ENCODE measurements at places on chromosomes 12 and 14.

DNA sequence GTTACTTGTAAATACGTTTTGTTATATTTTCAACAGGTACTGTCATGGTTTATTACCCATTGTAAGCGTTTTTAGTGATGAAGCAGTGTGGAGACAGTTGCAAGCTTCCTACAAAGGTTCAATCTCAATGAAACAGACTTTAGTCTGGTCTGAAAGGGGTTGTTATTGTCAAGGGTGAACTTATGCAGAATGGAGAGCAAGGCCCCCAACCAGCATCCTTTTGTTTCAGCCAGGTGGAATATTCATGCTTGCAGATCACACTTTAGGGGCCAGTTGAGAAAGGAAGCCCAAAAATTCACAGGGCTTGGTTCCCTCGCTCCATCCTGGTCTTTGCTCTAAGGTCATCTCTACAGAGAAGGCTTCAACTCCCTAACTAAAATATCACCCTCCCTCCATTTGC is 103.7 kb downstream of the PRICKLE1 start:
- DNase-seq, result no peak

GRCh38 chr12:132146098-132146497 is 1.8 kb downstream of the NOC4L start:
- no peak for DNase-seq

DNA sequence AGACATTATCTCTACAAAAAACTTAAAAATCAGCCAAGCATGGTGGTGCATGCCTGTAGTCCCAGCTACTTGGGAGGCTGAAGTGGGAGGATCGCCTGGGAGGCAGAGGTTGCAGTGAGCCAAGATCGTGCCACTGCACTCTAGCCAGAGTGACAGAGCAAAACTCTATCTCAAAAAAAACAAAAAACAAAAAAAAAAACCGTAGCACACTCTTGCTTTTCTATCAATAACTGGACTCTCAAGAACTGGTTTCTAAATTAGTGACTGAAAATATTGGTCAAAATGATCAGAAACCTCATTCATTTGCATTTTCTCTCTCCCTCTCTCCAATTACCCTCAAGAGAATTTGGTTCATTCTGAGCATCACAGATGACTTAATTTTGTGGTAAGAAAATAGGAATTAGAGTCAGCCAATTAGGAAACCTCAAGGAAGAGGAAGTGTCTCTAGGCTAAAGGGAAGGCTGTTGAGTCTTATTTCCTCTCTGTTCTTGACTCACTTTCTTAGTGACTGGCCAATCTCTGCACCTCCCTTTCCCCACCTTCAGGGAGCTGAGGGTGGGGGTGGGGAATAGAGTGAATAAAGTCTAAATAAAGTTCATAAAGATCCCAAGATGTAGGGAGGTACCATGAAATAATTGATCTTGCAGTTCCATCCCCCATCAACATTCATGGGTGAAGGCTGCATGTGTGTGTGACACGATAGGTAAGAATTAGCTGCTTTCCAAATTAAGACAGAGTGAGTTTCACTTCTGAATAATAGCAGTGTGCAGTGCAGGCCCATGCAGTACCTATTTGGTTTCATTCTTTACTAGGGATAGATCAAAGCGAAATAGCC is 6.8 kb upstream of the PSMA6 start:
- no peak for DNase-seq

DNA sequence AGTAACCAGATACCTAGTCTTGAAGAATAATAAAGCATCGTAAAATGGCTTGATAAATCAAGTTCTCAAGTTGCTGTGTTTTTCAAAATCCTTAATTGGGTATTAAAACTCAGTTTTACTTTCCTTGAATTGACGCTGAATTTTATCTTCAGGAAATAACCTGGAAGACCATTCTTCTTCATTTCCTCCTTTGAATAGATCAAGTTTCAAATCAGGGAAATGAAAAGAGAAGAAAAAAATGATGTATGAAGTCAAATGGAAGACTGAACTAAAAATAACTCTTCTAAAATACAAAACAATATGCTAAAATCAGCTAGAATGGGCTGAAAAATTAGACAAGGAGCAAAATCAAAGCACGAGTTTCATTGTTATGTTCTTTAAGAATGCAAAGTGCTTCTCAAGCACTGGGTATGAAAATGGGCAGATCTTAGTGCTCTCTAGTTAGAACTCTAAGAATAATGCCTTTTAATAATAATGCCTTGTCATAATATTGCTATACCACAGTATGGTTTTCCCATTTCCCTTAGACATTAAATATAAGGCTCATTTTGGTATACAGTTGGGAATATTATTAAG is 54.6 kb upstream of the CLEC14A start:
- DNase-seq, result no peak

- no peak for DNase-seq
Observed at GRCh38 chr12:76777765-76778216, 13.9 kb downstream of the ZDHHC17 start.

- no peak for DNase-seq
Observed at GRCh38 chr12:4296751-4297150, 23.2 kb downstream of the CCND2 start.

- DNase-seq, result no peak
Observed at GRCh38 chr14:65431951-65432350, 19.4 kb downstream of the FUT8 start.

- DNase-seq, result no peak
Observed at GRCh38 chr12:9037431-9037830, 48.1 kb downstream of the KLRG1 start.

- DNase-seq, result peak; percentile 98
Observed at GRCh38 chr12:14714437-14714836, 18.0 kb upstream of the GUCY2C start.

- DNase-seq, result no peak
Observed at GRCh38 chr14:34171431-34172172, 220.7 kb upstream of the EGLN3 start.

GRCh38 chr14:83491091-83491490 is 1957.4 kb upstream of the SEL1L start:
- DNase-seq, result no peak

- no peak for DNase-seq
Observed at GRCh38 chr14:61841145-61841544, 78.9 kb downstream of the SNAPC1 start.

GRCh38 chr14:75249251-75249957 is 29.2 kb upstream of the FOS start:
- peak; percentile 52 for DNase-seq

GRCh38 chr14:23433457-23433856 is 2.0 kb downstream of the MYH7 start:
- no peak for DNase-seq

GRCh38 chr12:24838531-24838950 is 110.4 kb downstream of the BCAT1 start:
- no peak for DNase-seq

- no peak for DNase-seq
Observed at GRCh38 chr14:71460091-71460490, 472.1 kb upstream of the RGS6 start.

- no peak for DNase-seq
Observed at GRCh38 chr12:81888961-81889360, 129.8 kb upstream of the PPFIA2 start.

DNA sequence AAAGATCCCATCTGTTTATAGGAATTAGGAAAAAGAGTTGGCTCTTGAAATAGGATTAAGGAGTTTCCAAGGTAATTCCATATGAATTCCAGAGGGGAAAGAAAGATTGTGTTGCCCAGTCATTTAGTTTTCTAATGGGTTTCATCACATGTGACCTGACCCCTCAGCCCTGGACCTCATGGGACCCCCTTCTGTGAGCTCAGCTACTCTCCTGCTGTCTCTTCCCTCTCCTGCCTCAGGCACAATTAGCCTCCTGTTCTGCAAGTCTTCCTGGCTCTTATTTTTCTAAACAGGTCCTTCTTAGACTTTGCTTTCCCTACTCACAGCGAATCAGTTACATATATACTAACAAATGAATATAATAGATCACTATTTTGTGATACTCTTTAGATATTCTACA is 237.7 kb downstream of the TRHDE start:
- DNase-seq, result no peak

- DNase-seq, result no peak
Observed at GRCh38 chr14:71780822-71781221, 151.4 kb upstream of the RGS6 start.

- DNase-seq, result no peak
Observed at GRCh38 chr14:95830386-95830785, 46.2 kb upstream of the TUNAR start.

- no peak for DNase-seq
Observed at GRCh38 chr12:15423629-15424028, 101.3 kb downstream of the PTPRO start.

GRCh38 chr12:46212108-46212982 is 56.5 kb downstream of the SLC38A1 start:
- no peak for DNase-seq

- no peak for DNase-seq
Observed at GRCh38 chr12:40261937-40262336, 37.1 kb downstream of the LRRK2 start.

GRCh38 chr14:77221241-77221871 is 39.8 kb downstream of the TMEM63C start:
- DNase-seq, result no peak

GRCh38 chr12:57127101-57127725 is 1.1 kb upstream of the LRP1 start:
- peak; percentile 67 for DNase-seq

- no peak for DNase-seq
Observed at GRCh38 chr12:43206396-43206795, 345.6 kb downstream of the ADAMTS20 start.

DNA sequence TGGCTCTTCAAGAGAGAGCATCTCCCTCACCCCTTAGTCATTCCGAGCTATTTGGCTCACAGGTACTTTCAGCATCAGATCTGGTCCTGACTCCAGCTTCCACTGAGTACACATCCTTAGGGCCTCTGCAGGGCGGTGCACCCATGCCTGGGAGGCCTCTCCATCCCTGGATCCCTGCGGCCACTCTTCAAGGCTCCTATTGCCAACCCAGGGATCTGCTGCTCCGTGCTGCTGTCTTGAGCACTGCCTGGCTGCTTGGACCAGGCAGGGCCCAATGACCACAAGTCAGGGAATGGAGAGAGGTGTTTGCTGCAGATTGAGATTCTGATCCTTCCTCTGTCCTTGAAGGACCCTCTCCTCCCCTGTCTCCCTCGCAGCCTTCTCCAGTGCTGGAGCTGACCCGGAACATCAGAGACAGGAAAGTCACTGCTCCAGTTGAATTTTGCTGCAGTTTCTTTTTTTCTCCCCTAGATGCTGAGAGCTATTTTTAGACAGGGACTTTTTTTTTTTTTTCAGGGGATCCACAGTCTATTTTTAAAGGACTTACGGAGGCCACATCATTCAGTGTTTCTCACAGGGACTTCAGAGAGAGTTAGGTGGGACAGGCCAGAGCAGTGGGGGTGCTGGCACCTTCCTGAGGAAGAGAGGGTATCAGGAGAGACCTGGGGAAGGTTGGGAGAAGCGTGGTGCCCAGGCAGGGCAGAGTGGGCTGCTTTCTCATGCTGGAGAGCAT is 50.1 kb upstream of the KCNA1 start:
- no peak for DNase-seq

- DNase-seq, result peak; percentile 13
Observed at GRCh38 chr12:25155022-25155576, 39.9 kb downstream of the DNAI7 start.

DNA sequence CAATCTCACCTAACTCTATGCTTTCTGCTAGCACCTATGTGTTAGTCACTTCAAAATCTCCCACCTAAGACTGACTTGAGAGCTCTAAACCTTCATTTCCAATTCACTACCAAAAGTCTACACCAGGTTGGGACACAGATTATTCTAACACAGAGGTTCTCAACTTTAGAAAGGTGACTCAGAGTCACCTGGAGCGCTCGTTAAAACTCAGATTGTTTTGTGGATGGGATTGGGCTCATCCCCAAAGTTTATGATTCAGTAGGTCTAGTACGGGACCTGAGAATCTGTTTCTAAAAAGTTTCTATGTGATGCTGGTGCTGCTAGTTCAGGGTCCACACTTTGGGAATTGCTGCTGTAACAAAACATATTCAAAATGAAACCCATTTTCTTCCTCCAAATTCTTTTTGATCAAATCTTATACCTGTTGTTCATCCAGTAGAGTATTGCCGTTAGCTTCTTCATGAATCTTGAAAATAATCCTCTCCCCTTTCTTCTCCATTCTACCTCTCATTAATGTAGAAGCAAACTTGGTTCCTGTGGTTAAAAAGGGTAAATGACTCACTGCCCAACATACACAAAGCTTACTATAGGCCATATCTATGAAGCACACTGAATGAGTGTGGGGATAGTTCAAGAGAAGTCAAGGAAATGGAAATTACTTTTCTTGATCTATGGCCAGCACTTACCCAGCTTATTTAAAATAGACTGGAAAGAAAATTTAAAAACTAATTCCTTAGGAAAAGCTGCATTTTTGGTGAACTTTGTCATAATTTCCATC is 206.7 kb downstream of the KIF21A start:
- no peak for DNase-seq

- DNase-seq, result no peak
Observed at GRCh38 chr12:23253191-23253590, 628.2 kb downstream of the ETNK1 start.

DNA sequence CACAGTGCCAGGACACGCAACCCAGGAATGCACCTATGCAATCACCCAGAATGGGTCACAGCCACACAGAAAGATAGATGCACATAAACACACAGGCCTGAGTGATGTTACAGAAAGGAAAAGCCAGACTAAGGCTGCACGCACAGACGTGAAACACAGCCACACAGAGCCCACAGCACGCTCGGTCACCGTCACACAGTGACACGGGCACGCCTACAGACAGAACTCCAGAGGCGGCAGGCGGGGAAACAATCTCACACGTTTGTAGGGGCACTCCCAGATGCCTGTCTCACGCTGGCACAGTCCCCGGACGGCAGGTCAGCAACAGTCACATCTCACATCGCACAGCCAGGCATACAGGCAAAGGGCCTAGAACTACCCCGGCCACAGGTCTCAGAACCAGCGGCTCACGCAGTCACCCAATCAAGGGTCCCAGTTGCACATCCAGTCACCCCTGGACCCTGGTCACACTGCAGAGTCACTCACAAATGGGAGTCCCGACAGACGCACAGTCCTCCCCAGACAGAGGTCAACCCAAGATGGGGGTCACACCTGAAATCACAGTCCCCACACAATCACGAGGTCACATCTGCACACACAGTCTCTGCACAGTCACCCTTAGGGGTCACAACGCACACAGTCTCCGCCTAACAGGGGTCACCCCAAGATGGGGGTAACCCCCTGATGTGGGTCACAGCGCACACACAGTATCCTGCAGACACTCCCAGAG is 790 bp downstream of the SSH1 start:
- DNase-seq, result peak; percentile 8

- no peak for DNase-seq
Observed at GRCh38 chr12:132026061-132026795, 76.5 kb downstream of the EP400 start.

DNA sequence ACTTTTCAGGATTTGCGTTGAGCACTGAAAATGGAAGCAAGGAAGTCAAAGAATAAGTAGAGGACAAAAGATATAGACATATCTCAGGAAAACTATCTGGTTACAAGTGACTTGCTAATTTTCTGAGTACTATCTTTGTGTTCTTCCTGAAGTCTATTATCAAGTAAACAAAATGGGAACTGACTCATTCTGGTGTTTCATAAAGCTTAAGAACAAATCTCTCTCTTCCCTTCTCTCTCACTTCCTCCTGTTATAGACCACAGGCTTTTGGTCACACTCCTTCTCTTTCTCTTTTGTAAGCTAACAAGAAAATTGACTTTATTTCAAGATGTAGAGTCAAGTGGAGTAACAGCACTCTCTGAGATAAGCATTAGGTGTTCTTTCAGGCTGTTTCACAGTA is 406.6 kb upstream of the SYT1 start:
- DNase-seq, result no peak
